ENCODE measurements at places on chromosomes 2 and 18. TPM values are rescaled to one million over a fixed set of nuclear protein-coding genes. Genes with fewer than 3 reads are reported as not detected.

The CREG2 gene
- total RNA-seq: 0.77 TPM

The ZNF396 gene
- 0.57 TPM for total RNA-seq

The RNF152 gene
- total RNA-seq: 10.8 TPM

GRCh38 chr18:73952296-73952946 lies 195.2 kb downstream of the FBXO15 start:
- no peak for DNase-seq

DNA sequence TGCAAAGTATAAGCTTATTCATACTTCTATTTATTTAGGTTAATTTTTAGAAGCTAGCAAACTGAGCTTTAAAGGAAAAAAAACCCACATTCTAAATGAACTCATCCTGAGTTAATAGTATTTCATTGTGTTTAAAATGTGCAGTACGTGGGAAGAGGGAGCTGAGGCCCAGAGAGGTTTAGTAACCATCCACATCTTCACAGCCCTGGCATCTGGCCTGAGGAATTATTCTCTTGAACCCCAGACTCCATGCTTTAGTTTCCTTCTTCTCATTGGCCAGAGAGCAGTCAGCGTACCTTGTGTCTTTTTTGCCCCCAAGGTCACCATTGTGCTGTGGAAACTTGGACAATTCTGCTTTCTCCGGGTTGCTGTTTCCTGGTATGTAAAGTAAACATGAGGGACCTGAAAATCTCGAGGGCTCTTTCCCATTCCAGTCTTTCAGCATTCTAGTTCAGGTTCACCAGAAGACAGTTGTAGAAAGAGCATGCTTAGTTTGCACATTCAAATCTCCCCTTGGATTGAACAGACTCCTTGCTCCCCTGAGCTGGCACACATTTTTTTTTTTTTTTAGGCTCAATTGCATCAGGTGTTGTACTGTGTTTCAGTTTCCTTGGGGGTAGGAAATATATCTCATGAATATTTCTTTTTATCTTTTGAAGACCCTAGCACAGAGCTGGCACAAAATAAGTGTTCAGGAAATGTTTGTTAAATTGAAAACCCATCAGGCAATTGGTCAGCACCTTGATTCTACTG lies 81.4 kb downstream of the MYCN start:
- DNase-seq: no peak

DNA sequence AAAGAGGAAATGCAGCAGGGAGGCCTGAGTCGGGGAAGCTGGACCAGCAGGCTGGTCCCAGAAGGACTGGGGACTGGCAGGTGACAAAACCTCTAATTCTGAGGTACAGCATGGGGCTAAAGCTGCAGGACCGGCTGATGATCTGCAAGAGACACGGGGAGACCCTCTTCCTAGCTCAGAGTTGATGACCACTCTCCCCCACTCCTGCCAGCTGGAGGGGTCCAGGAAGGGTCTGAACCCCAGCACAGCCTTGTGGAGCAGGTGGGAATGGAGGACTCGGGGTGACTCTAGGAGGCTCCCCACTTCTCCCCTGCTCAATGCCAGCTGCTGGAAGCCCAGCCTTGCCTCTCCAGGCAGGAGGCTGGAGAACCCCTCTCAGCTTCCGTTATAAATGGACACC lies 67.7 kb downstream of the TWIST2 start:
- DNase-seq: no peak

The POTEC gene
- not detected for total RNA-seq

The PIEZO2 gene
- 1.3 TPM for total RNA-seq

- DNase-seq: no peak
Observed at GRCh38 chr18:27377251-27377650, 192.1 kb upstream of the CHST9 start.

GRCh38 chr2:24945907-24946306 lies 25.8 kb downstream of the DNAJC27 start:
- DNase-seq: no peak

- DNase-seq: no peak
Observed at GRCh38 chr2:69061525-69061924, 48.5 kb downstream of the ANTXR1 start.

DNA sequence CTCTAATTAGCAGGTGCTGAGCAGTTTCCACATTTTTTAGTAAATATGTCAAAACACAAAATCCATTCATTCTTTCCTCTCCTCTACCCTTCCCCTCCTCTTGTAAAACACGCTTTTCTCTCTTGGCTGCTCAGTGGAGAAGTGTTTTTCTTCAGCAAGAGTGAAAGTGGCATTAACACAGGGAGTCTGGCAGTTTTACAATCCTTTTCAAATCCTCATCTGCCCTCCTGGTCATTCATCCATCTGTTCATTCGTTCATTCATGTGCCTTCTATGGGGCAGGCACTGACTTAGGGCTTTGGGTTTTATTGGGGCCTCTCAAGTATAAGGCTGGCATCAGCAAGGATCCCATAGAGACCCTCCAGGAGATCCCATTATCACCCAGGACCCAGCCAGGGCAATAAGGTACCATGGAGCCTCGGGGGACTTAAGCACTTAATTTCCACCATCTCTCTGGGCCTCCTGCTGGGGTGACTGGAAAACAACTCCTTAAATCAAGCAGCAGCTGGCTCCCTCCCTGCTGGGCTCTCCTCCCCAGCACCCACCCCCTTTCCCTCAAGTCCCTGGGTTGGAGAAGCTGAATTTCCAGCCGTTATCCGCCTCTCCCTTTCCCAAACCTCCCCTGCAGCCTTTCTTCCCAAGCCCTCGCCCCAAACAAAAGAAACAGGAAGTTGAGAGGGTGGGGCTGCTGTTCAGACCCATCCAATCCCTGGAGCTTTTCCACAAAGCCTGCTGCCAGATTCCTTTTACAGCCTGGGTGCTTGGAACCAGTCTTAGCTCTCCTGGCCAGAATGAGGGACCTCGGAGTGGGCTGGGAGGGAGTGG lies 32.6 kb downstream of the MARCHF4 start:
- peak; percentile 68 for DNase-seq

The UCN gene
- total RNA-seq: not detected

- DNase-seq: no peak
Observed at GRCh38 chr2:176081376-176081836, 2.4 kb downstream of the EVX2 start.

GRCh38 chr2:236568068-236568921 lies 1.3 kb upstream of the ACKR3 start:
- peak; percentile 67 for DNase-seq

GRCh38 chr2:184294831-184295230 lies 303.5 kb upstream of the ZNF804A start:
- no peak for DNase-seq

DNA sequence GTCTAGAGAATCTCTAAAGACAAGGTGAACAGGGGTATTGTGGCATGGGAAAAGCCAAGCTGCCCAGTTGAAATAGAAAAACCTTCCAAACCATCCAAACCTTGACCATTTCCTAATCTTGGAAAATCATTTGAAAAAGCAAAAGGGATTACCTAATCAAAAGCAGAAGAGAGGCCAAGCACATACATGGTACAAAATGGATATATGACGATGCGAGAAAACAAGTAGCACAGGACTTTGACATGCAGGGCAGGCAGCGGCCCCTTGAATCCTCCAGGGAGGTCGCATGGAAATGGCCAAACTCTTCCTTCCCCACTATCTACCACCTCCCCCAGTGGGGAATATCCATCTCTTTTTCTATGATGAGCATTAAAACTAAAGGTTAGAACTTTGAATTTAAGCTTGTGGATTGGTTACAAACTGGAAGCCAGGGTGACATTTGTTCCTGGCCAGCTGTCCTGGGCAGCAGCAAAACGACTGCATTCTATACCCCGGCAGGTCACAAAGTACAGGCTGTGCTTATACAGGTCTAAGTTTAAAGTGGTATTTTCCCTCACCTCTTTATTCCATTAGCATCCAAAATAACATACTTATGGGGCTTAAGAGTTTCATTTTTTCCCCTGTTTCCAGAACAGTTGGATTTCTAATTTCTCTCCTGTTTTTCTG lies 24.7 kb downstream of the MYOM1 start:
- no peak for DNase-seq
